Endothelial cell (in vitro differentiated cells): ENCODE measurements at places on chromosomes 3 and 15.

DNA sequence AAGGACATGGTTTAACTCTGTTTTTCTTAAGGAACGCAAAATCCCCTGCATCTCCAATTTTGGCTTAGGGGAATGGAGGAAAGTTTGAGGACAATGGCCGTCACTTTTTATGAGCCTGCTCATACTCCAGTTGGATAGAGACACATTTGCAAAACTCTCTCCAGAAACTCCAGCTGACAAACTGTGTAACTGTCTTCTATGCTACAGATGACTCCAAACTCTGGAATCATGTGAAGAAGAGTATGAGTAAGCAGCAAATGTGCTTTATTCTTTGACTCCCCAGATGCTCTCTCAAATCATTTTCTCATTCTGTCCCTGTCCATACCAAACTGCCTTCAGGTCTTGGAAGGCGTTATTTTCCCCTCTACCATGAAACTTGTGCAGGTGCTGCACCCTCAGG is 226.5 kb upstream of the GPR149 start:
- no peak for DNase-seq

- DNase-seq, result no peak
These were observed 13.2 kb downstream of the TNIK start for GRCh38 chr3:171446801-171447578.

DNA sequence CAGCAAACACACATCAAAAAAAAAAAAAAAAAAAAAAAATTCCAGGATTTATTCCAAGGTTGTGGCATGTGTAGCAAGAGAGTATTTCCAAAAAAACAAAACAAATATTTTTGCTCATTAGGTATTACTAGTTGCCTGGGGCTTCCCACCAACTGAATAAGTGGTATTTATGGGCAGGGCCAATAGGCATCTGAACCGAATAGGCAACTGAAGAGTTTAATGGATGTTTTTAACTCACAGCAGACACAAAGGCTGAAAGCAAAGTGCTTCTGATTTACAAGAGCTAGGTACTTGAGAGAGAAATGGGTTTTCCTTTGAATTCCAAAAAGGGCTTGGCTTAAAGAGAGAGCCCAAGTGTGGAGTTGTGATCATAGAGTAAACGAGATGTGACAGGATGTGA is 21.4 kb downstream of the EIF4E3 start:
- DNase-seq, result no peak

DNA sequence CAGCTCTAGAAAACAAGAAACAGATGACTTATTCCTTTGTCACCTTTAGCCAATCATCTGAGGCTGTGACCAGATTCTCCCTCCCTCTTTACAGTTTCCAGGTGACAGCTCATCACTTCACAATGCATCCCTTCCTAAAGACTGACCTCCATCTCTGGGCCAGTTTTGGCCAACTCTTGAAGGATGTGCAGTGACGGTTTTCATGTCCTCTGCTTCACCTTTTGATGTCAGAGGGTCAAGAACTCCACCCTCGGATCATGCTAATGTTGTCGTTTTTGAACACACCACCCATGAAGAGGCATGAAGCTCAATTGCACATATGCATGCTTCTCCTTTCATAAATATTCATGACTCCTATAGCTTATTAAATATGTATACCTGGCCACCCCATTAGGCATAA is 161.2 kb upstream of the SYNPR start:
- DNase-seq, result no peak

DNA sequence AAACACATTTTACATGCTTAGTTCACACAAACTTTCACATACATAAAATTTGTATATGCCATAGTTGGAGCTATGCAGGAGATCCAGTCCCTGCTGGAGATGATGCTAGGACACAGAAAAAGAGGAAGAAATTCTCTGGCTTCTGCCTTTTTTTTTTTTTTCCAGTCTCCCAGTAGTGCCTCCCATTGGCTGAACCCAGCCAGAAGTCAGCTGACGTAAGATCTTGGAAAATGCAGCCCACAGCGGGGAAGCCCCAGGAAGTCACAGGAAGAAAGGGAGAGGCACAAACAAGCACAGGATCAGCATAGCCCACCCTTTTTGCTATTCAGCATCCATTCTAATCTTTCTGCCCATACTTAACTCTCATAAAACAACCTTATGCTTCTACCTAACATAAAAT is 38.5 kb downstream of the SCN11A start:
- DNase-seq, result no peak

- DNase-seq, result no peak
These were observed 64.5 kb downstream of the ETV5 start for GRCh38 chr3:186044427-186044826.

DNA sequence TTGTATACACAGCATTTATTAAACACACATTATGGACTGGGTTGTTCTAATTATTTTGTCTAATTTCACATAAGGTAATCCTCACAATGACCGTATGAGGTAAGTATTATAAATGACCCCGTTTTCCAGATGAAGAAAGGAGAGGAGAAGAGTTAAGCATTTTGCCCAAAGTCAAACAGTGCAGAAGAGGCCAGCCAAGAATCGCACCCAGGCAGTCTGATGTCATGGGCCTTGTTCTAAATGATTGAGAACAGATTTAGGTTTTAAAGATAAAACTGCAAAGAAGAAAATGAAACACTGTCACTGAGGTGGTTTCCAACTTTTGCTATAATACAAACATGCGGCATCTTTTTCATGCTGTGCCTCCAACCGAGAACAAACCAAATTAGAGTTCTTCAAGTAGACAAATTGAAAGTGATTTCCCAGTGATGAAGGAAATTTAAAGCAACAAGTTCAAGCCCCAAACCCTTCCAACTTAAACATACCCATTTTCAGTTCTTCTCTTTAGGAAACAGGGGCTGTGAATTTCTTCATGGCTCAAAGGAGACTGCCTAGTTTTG is 155.3 kb downstream of the THRB start:
- DNase-seq, result no peak

DNA sequence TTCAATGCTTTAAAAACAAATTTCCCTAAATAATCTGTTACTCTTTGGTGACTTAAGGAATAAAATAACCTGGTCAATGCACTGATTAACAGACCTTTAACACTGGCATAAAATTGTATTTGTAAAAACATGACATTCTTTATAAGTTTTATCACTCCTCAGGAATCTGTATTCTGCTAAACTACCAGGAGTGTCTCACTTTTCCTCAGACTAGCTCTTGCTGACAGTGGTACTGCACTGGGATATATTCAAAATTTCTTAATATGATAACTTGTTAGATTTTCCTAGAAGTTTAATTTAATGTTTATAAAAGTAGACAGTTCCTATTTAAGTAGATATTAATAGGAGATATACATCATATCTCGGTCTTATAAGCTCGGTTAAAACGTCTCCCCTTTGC is 363.4 kb upstream of the ARHGEF26 start:
- DNase-seq, result no peak

- DNase-seq, result no peak
These were observed 23.3 kb downstream of the SCG5 start for GRCh38 chr15:32664796-32665195.

GRCh38 chr3:108931035-108931434 is 22.6 kb downstream of the GUCA1C start:
- no peak for DNase-seq

DNA sequence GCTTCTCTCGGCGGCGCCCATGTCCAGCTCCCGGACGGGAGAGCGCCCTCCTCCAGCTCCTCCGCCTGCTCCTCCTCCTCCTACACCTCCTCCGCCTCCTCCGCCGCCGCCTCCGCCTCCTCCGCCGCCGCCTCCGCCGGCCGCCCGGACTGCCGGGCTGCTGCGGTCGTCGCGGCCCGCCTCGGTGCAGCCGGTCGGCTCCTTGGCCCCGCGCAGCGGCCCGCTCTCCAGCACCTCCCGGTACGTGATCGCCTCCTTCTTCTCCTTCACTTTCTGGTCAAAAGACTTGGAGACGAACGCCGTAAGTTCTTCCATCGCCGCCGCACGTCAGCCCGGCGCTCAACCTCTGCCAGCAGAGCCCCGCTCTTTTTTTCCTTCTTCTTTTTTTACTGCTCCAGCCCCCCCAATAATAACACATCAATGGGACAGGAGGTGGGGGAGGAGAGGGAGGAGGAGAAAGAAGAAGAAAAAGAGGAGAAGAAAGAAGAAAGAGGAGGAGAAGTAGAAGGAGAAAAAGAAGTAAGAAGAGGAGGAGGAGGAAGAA is 438 bp downstream of the SHOX2 start:
- DNase-seq, result peak; percentile 38

DNA sequence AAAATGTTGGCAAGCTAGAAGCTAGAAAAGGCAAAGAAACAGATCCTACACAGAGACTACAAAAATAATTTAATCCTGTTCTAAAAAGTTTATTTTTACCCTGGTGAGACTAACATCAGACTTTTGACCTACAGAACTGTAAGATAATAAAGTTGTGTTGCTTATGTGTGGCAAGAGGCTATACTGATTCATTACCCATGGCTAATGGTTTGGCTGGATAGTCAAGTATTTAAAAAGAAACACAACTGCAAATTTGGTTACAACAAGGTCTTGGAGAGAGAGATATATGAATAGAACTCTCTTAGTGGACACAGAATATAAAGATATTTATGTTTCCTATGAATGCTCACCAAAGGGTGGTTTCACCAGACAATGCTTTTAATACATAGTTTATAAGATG is 364.2 kb upstream of the PLSCR5 start:
- DNase-seq, result no peak

DNA sequence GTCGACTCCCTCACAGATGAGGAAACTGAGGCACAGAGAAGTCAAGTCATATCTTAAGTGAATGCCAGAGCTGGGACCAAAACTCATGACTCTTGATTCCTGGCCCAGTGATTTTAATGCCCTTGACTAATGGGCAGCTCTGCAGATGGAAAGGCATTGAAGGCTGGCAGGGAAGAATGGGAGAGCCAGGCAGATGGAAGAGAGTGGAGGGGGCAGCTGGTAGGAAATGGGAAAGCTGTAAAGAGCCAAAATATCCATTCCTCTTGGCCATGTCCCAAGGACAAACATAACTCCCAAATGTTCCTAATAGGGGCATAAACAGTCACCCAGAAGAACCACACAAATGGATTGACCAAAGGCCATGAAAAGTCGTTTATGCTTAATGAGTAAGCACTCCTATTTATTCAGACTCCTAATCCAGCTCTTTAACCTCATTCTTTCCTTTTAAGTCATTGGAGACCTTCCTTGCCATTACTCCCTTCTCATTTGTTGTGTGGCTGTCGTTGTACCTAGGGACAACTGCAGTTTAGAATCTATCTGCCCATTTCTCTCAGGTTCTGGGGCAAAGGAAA is 330.5 kb upstream of the ROPN1 start:
- no peak for DNase-seq

GRCh38 chr15:68389936-68390817 is 41.8 kb downstream of the ITGA11 start:
- no peak for DNase-seq

DNA sequence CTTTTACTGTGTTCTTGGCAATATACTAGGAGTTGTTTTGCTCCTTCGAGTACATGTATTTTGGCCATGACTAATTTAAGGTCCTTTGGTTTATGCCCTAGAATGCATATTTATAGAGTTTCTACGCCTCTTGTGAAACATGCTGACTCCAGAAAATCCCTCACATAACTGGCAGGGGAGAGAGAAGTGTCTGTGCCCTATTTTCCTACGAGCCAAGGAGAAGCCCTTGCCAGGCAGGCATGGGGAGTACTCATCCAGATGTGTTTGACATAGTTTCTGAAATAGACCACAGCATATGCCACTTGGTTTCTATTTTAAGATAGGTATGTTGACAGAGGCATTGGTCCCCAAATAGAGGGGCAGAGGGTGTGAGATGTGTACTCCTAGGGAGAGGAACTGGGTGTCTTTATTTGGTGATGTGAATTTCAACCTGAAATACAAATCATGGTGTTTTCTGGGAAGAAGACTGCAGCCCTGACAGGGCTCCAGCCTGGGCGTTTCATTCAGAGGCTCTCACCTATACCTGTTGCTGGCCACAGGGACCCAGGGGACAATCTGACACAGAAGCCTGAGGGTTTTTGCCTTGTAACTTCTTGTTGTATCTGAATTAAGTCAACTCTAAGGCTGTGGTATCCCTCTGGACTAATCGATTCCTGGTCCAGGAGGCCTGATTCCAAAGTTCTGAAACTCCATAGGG is 267.8 kb upstream of the C2CD4B start:
- DNase-seq, result no peak

- DNase-seq, result no peak
These were observed 31.6 kb upstream of the OR5K4 start for GRCh38 chr3:98322101-98322500.

GRCh38 chr3:9450126-9450525 is 52.7 kb downstream of the SETD5 start:
- DNase-seq, result no peak

GRCh38 chr15:34783431-34783830 is 11.9 kb downstream of the ACTC1 start:
- DNase-seq, result no peak

DNA sequence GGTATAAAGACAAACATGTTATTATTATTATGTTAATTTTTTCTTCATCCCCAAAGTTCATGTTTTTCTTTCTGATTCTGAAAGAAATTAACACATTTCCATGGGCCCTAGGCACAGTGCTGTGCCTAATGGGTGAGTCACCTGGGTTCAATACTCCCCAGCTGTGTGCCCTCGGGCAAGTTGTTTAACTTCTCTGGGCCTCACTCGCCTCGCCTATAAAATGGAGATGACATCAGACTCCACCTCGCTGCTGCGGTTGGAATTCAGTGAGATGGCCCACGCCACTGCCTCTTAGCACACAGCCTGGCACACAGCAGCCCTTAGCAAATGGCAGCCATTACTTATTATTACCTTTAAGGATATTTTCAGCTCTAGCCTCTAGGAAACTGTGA is 22.6 kb downstream of the DNASE1L3 start:
- no peak for DNase-seq

DNA sequence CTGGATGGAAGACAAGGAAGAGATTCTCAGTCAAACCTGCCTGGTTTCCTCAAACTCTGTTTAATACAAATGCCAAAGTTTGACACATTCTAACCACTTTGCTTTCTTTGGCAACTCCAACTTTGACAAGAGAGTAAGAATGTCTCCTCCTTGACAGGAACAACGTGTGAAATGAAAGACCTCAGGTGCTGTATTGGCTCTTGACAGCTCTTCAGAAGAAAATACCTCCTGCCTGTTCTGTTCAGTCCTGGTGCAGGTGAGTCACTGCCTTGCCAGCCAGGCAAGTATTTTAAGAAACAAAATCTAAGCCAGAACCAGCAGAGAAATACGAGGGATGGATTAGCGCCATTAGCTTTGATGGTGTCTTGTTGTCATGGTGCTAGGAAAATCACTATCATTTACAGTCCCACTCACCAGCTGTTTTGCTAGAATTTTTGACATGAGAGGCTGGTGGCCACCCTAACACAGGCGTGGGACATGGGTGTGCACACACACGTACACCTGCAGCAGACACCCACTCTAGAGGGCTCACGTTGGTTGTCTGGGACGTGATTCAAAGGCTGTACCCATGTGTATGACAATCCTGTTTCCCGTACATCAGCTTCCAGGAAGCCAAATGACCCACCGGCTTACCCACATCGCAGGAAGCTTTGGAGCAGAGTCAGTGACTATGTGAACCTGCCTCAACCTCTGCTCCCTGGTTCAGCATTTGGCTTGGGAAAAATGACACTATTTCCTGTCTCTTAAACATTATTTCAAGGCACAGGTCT is 60.4 kb downstream of the CCNL1 start:
- DNase-seq, result no peak

GRCh38 chr3:172522871-172523818 is at the start of gene TNFSF10:
Gene TNFSF10 (minus strand): TSS chr3:172523430. CDS start chr3:172523384, 46 bp downstream.
- peak; percentile 16 for DNase-seq

GRCh38 chr3:133038731-133039375 is 662 bp downstream of the TMEM108 start:
- peak; percentile 51 for DNase-seq
